Activated T-helper 1 cell treated with anti-CD3 and anti-CD28 coated beads, Interleukin-2, amount 50 U/mL, for 16 hours (primary cell): ENCODE measurements at places on chromosomes 11 and 22.

DNA sequence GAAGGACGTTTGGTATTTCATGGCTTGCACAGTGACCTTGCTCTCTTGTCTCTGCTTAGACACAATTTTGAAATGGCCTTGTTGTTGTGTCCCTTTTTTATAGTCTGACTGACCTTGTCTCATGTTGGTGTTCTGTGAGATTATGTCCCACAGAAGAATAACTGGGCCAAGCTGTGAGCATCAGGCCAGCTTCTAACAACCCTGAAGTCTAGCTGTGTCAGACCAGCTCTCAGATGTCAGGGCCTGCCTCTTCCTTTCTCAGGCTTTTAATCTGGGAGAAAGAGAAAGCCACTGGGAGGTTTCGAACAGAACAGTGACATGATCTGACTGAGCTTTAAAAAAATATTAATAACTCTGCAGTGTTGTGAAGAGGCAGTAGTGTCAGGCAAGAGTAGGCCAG is 2.0 kb upstream of the UEVLD start:
- DNase-seq, result no peak

GRCh38 chr11:84390441-84391078 is 1104.4 kb upstream of the CCDC90B start:
- no peak for DNase-seq

DNA sequence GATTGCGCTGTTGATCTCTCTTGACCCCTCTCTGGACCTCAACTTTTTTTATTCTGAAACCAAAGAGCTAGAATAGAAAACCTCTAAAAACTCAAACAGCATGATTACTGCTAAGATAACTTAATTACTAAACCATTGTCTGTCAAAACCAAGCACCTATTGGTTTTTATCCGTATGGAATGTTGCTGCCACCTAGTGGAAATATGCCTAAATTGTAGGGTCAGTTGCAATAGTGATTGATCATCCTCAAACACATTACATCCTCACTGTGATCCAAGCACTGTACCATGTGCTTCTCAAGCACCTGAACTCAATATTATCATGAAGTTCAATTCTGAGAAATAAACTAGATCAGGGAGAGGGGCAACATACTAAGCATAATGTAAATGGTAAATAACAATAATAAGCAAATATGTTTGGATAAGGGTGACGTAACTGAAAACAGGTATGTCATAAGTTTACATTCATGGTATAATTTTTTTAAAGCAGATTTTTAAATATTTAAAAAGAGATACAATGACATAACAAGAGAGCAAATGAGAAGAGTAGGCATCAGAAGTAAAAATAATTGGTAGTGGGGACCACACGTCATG is 3.8 kb upstream of the OR5A2 start:
- DNase-seq, result no peak

DNA sequence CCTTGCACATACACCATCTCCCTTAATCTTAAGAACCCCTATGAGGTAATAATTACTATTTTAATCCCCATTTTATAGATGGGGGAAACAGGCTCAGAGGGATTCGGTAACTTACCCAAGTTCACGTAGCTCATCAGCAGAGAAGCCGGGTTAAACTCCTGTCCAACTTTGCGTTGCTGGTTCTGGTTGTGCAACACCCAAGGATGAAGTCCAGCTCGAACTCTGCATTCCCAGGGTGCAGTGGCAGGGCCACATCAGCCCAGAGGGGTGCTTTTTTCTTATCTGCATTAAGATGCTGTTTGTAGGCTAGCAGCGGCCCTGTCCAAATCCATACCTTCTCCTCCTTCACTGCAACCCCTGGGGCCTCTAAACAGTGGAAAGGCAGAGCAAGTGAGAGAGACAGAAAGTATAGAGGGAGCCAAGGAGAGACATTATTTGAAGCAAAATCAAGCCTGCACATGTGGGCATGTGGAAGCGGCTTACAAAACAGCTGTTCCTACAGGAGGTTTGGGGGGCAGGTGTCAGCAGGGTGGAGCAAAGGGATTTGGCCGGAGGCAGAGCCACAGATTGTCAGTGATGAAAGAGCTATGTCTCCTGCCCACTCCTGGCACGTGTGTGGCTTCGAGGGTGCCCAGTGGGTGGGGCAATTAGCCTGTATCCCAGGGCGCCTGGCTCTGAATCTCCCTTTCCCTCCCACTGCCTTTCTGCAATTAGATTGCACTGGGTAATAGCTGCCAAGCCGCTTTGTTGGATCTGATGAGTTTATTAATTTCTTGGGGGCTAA is 129.5 kb upstream of the TBCEL start:
- DNase-seq, result no peak

GRCh38 chr11:65115361-65116082 is 2.0 kb downstream of the ZNHIT2 start:
- no peak for DNase-seq

GRCh38 chr22:48359613-48359965 is 1468.1 kb downstream of the BRD1 start:
- DNase-seq, result no peak

DNA sequence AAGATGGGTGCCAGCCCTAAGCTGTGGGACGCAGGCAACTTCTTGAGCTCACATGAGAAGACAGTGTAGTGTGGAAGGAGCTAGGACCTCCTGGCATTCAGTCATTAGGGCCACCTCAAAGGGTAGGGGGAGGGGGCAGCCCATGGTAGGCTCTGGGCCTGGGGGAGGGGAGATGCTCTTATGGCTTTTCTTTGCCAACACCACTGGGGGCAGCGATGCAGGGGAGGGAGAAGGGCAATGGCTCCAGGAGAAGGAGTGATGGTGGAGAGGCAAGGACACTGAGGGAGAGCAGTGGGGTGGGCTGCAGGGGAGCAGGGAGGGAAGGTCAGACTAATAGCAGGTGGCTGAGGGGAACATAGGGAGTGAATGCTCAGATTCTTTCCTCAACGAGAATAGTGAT is 63.3 kb upstream of the SUSD2 start:
- DNase-seq, result no peak

DNA sequence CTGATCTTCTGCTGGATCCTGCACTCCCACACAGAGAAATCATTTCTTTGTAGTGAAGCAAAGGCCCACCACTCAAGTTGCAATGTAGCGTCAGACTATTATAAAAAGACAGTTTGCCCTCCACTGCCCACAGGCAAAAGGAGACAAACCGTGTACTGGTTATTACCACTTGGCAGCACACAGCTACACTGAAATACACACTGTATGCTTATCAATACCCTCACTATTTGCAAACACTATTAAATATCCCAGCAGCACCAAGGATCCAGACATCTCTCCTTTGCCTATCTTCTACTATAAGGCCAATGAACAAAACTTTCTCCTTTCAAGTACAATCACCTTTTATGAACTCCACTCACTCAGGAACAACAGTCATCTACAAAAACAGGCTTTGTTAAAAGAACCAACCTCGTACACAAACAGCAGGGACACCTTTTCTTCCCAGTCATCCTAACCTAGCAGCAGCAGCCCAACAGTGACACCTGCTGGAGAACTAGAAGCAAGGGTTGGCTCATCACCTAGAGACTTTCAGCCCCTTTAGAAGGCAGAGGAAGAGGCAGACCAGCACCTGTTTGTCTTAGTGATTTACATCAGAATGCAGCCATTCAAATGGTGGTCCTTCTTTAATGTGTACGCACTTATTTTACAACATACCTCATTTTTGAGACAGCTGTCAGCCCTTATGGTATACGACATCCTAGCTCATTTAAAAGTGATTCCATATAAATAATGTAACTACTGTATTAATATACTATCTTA is 56.1 kb downstream of the AMBRA1 start:
- no peak for DNase-seq
